GM12892 (cell line): ENCODE measurements at places on chromosomes 7 and 10.

- no peak for DNase-seq
These were observed 27.9 kb upstream of the WNT16 start for GRCh38 chr7:121300685-121301420.

- no peak for DNase-seq
These were observed 286.9 kb downstream of the KCNMA1 start for GRCh38 chr10:77350711-77351119.

DNA sequence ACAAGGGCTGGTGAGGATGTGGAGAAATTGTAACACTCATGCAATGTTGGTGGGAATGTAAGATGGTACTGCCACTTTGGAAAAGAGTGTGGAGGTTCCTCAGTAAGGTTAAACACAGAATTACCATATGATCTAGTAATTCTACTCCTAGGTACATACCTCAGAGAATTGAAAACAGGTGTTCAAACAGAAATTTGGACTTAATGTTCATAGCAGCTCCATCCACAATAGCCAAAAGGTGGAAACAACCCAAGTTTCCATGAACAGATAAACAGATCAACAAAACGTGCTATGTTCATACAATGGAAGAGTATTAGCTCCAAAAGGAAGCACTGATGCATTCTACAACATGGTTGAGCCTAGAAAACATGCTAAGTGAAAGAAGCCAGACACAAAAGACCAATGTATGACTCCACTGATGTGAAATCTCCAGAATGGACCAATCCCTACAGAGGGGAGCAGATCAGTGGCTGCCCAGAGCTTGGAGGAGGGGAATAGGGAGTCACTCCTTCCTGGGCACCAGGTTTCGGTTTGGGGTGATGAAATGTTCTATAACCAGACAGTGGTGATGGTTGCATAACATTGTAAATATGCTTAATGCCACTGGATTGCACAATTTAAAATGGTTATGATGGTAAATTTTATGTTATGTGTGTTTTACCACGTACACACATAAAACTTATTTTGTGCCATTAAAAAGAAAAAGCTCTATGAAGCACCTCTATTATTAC lies 5.7 kb upstream of the WDR86 start:
- DNase-seq = no peak

GRCh38 chr10:95503001-95503400 lies 58.2 kb downstream of the SORBS1 start:
- DNase-seq = no peak

GRCh38 chr10:13820964-13821337 lies 234.2 kb downstream of the PRPF18 start:
- no peak for DNase-seq
